Pancreas (tissue), 10 donors: ENCODE measurements at places on chromosomes 3 and 15. TPM values are rescaled to one million over a fixed set of nuclear protein-coding genes. Genes with fewer than 3 reads are reported as not detected.

DNA sequence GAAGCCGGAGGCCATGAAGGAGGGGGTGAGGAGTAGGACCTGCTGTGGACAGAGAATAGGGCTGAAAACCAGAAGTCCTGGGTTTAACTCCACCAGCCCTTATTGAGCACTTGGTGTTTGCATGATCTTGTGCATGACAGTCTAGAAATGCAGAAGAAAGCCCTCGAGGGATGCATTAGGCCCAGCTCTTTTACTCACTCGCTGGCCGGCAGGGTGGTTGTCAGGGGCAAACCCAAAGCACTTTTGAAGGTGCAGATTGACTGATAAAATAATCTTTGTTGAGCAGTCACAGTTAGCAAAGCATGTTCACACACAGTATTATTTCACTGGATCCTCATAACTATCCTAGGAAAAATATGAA lies 55.3 kb downstream of the CORO2B start:
- H3K27ac ChIP-seq: no peak overlapping the region
- no peaks in the 10 kb centered on the region for H3K4me1 ChIP-seq
- H3K27me3 ChIP-seq: no peaks in the 10 kb centered on the region
- H3K4me3 ChIP-seq: no peak overlapping the region

GRCh38 chr3:116442331-116443021 lies 2.8 kb downstream of the LSAMP start:
- no peak overlapping the region for H3K27ac ChIP-seq
- H3K27me3 ChIP-seq: no peaks in the 10 kb centered on the region
- no peak overlapping the region for H3K4me3 ChIP-seq
- H3K4me1 ChIP-seq: no peaks in the 10 kb centered on the region

GRCh38 chr3:187401856-187402255 lies 33.7 kb downstream of the RTP4 start:
- H3K4me3 ChIP-seq: no peak overlapping the region
- no peaks in the 10 kb centered on the region for H3K36me3 ChIP-seq
- DNase-seq: no peak
- no peak overlapping the region for H3K27ac ChIP-seq
- no peaks in the 10 kb centered on the region for H3K4me1 ChIP-seq
- no peaks in the 10 kb centered on the region for H3K27me3 ChIP-seq

GRCh38 chr15:101215681-101216080 lies 36.2 kb downstream of the CHSY1 start:
- no peak for DNase-seq
- peaks cover 16% of the 10 kb centered on the region for H3K4me1 ChIP-seq
- H3K4me3 ChIP-seq: no peak overlapping the region
- H3K27ac ChIP-seq: no peak overlapping the region
- no peaks in the 10 kb centered on the region for H3K27me3 ChIP-seq

DNA sequence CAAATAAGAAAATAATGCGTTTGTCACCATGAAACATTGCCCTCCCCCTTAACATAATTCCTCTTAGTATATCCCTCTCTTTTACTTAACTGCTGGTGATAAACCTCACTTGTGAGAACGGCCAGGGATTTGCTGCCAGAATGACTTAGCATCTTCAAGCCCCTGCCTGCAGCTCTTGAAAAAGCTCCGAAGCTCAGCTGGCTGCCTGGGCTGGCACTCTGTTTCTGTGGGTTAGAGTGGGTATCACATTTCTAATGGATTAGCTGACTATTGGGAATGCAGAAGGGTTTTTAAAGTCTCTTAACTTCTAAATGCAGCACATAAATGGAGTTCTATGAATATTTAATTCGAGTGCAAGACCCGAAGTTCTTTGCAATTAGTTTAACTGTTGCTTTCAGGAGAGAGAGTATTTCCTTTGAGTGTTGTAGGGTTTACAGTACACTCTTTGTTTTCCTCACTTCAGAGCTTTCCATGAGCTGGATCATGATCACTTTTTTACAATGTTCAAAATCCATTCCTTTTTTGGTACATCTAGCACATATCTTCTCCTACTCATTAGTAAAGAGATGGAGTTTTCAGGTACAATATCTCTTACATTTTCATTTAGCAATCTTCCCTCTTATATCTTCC lies 124.7 kb upstream of the RBMS3 start:
- H3K36me3 ChIP-seq: no peaks in the 10 kb centered on the region
- H3K27ac ChIP-seq: no peak overlapping the region
- no peaks in the 10 kb centered on the region for H3K27me3 ChIP-seq
- DNase-seq: no peak
- no peaks in the 10 kb centered on the region for H3K4me1 ChIP-seq

DNA sequence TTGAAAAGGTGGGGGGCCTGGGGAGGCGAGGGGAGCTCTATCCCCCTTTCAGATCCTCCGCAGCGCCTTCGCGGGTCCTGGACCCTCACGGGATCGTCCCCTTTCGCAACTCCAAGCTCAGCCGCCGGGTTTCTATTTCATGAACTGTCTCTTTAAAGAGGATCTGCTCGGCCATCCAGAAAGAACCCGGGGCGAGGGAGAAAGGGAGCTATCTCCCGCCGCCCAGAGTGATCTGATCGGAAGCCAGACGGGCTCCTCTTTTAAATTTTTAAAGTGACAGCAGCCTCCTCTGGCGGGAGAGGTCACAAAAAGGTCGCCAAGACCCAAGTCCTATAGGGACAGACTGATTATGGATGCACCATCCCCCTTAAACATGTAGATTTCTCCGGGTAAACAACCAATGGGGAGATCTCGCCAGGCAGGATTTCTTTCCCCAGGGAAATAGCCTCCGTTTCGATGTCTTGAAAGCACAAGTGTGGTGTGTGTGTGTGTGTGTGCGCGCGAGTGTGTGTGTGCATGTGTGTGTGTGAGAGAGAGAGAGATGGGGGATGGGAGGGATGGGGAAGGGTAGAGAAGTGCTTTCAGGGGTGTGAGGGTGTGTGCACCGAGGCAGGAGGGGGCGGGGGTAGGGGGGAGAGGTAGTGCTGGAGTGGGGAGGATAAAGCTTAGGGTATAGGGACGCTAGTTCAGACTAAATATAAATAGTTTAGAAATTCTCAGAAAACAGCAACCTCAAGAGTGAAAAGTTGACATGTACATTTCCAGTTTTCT lies 516.1 kb downstream of the MECOM start:
- no peaks in the 10 kb centered on the region for H3K36me3 ChIP-seq
- no peaks in the 10 kb centered on the region for H3K27me3 ChIP-seq
- H3K4me3 ChIP-seq: peak overlapping the region; percentile 52
- H3K4me1 ChIP-seq: no peaks in the 10 kb centered on the region
- H3K27ac ChIP-seq: peak overlapping the region; percentile 72
- peak; percentile 45 for DNase-seq

DNA sequence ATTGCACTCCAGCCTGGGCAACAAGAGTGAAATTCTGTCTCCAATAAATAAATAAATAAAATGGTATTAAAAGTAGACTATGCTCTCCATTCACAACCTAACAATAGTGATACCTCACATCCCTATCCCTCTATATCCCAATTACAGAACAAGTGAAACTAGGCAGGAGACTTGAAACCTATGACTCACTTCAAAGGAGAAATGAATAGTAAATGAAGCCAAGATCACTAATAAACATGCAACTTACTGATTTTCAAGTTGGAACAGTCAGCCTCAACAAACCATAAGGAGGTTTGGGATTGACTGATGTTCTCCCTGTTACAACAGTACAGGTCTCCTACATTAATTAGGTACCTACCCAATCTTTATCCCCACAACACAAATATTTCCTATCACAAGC lies 103.4 kb downstream of the GSK3B start:
- H3K36me3 ChIP-seq: no peaks in the 10 kb centered on the region
- no peak overlapping the region for H3K4me3 ChIP-seq
- no peak overlapping the region for H3K27ac ChIP-seq

The VWA5B2 gene
- total RNA-seq: 1.2 TPM

The COL6A6 gene
- total RNA-seq: 0.03 TPM

The THAP10 gene
- 1.3 TPM for total RNA-seq
